ENCODE measurements at places on chromosomes 2 and 18. TPM values are rescaled to one million over a fixed set of nuclear protein-coding genes. Genes with fewer than 3 reads are reported as not detected.

DNA sequence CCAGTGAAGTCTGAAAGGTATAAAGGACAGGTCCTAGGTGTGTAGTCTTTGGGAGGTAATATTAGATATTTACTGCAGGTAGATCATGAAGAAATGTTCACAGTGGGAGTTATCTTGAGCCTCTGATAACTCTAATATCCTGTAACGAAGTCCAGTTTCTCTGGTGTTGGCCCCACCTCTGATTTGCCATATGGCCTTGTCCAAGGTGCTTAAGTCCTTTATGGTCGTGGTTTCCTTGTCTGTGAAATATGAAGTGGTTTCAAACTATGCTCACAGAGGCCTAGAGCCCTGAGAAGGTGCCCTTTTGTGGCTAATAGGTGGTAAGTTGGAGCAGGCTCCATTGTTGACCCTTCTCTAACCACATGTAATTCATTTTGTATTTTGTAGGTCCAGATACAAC, 190.7 kb downstream of the ICOS start:
- DNase-seq = no peak

GRCh38 chr2:25787020-25787419, 91.3 kb downstream of the ASXL2 start:
- no peak for DNase-seq

DNA sequence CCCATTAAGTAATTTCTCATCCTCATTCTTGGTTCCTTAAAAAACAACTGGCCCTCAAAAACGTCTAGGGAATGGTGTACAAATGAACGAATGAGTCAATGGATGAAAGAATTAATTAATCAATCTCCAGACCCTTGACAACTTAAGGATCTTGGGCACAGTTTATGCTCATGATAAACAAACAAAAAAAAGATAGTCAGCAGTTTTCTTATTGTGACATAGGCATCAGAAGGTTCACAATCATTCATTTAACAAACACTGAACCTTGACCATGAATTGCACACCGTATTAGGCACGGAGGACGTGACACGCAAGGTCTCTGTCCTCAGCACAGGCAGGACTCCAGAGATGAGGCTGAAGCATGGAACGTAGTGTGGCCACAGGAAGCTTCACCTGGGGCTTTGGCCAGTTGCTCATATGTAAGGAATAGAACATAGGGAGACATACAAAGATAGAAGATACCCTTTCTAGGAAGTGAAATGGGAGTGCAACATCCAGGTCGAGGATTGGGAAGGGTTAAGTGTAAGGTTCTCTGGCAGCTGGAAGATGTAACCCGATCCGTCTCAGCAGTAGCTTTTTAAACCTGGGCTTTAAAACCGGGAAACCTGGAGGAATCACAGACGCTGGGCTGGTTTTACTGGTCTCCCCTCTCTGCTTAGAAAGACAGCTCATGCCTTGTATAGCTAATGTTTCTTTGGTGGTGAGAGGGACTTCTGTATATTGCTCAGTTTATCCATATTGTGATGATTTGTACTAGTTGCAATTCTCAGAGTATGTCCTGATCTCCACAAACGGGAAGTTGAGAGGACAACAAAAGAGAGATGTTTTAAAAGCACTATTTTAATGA, 8.9 kb upstream of the LTBP1 start:
- no peak for DNase-seq

Gene AKAIN1
- not detected for polyA plus RNA-seq

Data from left renal cortex interstitium (tissue), 4 donors.